ENCODE measurements at places on chromosomes 12 and 14.

GRCh38 chr12:94812345-94812744 is 162.0 kb upstream of the TMCC3 start:
- H3K4me1 ChIP-seq, result no peaks in the 10 kb centered on the region
- H3K27me3 ChIP-seq, result no peaks in the 10 kb centered on the region
- H3K4me3 ChIP-seq, result no peak overlapping the region

DNA sequence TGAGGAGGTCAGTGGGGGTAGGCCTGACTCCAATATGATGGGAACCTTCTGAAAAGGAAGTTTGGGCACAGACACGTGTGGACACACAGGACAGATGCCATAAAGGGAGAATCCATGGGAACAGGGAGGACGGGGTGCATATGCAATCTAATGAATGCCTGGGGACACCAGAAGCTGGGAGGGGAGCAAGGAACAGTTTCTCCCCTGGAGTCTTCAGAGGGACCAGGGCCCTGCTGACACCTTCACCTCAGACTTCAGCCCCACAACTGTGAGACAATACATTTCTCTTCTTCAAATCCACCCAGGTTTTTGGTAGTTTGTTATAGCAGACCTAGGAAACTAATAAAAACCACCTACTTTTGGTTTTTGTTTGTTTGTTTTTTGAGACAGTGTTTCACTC is 35.2 kb upstream of the CLIP1 start:
- H3K4me3 ChIP-seq, result no peak overlapping the region
- H3K27me3 ChIP-seq, result no peaks in the 10 kb centered on the region
- H3K4me1 ChIP-seq, result no peaks in the 10 kb centered on the region

- H3K36me3 ChIP-seq, result no peaks in the 10 kb centered on the region
- no peaks in the 10 kb centered on the region for H3K4me1 ChIP-seq
- no peaks in the 10 kb centered on the region for H3K27me3 ChIP-seq
- H3K4me3 ChIP-seq, result peak overlapping the region; percentile 48
- peak overlapping the region; percentile 92 for H3K27ac ChIP-seq
Measured at GRCh38 chr12:108337235-108338223, 1.6 kb downstream of the CMKLR1 start.

DNA sequence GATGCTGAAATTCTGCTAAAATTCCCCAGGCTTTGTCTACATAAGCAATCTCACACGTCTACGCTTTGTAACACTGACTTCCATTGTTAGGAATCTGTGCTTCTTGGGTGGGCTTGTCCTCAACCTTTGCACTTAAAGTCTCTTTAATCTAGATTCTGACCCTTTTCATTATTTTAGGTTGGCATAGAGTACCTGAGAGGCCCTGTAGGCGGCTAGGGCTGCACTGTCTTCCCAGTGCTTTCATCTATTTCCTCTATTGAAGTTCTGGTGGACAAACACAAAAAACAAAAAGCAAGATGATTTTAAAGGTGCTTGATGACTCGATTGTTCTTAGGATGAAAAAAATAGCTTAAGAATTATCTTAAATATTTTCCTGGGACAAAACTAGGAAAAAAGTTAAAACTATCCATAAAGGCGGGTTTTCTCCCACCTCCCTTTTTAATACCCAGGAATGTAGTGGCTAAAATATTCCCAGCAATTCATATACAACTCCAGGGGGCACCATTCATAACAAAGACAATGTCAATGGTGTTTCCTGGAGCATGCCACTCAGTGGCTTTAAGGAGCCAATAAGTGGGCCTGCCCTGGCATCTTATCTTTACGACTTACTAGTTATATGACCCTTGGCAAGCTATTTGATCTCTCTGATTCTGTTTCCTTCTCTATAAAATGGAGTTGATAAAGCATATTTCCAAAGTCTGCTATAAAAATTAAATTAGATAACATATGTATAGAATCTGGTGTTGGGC is 197.5 kb downstream of the STXBP6 start:
- H3K27ac ChIP-seq, result no peak overlapping the region
- no peak for DNase-seq
- no peaks in the 10 kb centered on the region for H3K36me3 ChIP-seq
- H3K27me3 ChIP-seq, result no peaks in the 10 kb centered on the region

- no peak overlapping the region for H3K4me3 ChIP-seq
- no peaks in the 10 kb centered on the region for H3K27me3 ChIP-seq
- H3K36me3 ChIP-seq, result no peaks in the 10 kb centered on the region
- no peak overlapping the region for H3K27ac ChIP-seq
- no peaks in the 10 kb centered on the region for H3K4me1 ChIP-seq
- DNase-seq, result no peak
Measured at GRCh38 chr14:98826618-98827017, 445.4 kb downstream of the BCL11B start.

GRCh38 chr12:79053394-79053793 is 188.8 kb downstream of the SYT1 start:
- no peaks in the 10 kb centered on the region for H3K27me3 ChIP-seq
- no peaks in the 10 kb centered on the region for H3K36me3 ChIP-seq
- H3K27ac ChIP-seq, result no peak overlapping the region
- no peak overlapping the region for H3K4me3 ChIP-seq
- H3K4me1 ChIP-seq, result no peaks in the 10 kb centered on the region
